ENCODE measurements at places on chromosomes 7 and 10.

- DNase-seq, result no peak
Measured at GRCh38 chr7:27143023-27143949, at the start of gene HOXA5. Gene HOXA5 (minus strand): TSS chr7:27143681. CDS start chr7:27143607, 74 bp downstream.

GRCh38 chr10:97580421-97581367 lies 3.5 kb upstream of the HOGA1 start:
- DNase-seq, result no peak

- no peak for DNase-seq
Measured at GRCh38 chr7:159107161-159107892, 37.3 kb downstream of the VIPR2 start.

- DNase-seq, result no peak
Measured at GRCh38 chr10:54484186-54484585, 316.8 kb downstream of the PCDH15 start.

DNA sequence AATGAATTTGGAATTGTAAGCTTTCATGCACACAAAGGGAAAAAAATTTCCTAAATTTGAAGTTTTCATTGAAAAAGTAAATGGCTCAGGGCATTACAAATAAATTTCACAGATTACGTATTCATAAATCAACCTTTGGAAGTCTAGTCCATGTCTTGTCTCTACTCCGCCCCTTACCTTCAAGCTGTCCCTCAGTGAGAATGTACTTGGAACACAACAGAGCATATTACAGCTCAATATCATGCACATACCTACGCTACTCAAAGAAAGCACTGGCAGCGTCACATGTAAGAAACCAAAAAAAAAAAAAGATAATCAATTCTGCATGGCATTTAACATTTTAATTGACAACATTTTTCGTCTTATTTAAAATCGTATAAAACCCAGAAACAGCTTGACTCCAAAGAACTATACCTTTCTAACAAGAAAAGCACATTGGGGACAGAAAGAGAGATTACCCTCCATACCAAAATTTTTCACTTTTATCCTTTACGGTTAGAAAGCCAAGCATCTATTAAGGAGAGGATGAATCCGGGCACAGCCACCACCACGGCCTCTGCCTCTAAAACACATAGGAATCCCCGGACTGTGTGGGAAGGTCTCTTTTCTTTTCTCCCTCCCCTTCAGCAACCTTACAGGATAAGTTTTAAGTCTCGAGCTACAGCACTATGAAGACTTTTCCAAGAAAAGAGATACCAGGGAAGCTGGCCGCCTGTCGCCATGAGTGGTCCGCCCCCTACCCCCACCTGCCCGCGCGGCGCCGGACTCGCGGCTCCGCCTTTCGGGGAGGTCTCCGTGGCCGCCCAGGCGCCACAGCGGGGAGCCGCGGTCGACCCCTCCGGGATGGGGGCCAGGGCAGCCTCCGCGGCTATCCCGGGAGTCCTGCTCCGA lies 1.1 kb downstream of the JMJD1C start:
- DNase-seq, result no peak

DNA sequence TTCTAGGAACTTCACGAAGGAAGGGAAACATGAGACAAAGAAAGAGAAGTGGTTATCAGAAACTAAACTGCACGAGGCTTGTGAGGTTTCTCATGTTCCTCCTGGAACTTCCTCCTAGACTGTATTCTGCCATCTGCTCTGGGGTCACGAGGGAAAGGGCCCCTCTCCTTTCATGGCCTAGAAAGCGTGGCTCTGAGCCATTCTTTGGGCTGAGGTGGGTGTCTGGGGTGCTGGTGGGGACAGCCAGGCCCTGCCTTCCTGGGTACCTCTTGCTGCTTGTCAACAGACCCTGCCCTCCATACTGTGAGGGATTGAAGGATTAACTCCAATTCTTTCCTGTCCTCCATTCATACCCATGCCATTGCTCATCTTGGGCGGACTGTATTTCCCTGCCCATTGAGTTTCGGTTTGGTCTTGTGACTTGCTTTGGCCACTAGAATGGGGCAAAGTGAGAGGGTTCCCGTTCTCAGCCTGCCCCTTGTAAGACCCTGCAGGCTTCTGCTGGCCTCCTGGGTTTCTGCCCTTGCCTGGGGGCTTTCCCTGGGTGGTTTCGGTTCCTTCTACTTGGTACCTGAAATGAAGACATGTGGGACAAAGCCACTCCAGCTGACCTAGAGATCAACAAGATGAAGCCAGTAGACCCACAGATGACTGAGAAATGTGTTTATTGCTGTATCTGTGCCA lies 14.9 kb upstream of the GIMAP8 start:
- DNase-seq, result no peak

GRCh38 chr10:125683821-125684220 lies 858 bp upstream of the TEX36 start:
- no peak for DNase-seq

DNA sequence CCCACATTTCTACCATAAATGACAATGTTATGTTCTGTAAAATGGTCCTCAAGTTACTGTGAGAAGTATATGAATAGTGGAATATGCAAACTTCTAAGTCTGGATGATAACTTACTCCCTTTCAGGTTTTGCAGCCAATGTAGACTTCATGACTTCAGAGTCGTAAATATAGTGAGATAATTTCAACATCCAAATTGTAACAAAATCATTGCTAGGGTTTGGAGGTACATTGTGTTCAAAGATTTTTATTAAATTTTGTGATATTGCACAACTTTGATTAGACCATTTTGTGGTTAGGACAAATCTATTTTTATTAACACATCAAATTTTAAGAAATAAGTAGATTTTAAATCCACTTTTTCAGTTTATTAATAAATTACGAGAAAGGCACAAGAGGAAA lies 270.3 kb downstream of the RNLS start:
- no peak for DNase-seq

DNA sequence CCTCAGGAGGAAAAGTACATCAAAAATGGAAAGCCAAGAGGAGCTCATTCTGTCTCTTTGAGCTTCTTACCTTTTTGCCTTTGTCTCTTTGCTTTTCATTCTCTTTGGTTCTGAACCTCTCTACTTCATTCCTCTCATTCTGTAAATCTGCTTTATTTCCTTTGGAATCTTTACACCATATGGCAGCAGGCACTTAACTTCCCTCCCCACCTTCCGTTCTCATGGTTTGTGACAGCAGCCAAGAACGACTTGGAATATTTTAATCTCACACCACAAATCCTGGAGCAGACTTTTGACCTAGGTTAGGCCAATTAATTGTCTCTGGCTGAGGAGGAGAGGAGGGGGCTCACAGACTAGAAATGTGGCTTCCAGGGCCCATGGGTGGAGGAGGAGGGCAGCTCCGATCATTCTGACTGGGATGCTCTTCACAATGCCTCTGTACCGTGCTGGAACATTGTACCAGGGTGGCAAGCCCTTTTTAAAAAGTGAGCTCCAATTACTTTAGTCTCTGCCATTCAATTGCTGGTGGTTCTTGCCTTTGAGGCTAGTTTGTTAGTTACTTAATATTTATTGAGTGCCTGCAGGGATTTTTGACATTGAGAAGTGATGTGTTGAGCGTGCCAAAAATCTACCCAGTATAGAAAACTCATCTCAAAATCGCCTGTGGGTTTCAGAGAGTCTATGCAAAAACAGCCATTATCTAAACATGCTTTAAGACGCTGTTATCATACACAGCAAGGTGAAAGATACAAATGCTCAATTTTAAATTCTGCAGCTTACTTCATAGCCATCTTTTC lies 386.6 kb downstream of the DPP6 start:
- no peak for DNase-seq
